Caco-2 (cell line): ENCODE measurements at places on chromosomes 1 and 21. TPM values are rescaled to one million over a fixed set of nuclear protein-coding genes. Genes with fewer than 3 reads are reported as not detected.
A peak's percentile ranks its signal among the peaks of the same experiment; 100 is the strongest.

GPR137B gene
- 5.5 and 5.9 TPM in 2 replicates for total RNA-seq

DNA sequence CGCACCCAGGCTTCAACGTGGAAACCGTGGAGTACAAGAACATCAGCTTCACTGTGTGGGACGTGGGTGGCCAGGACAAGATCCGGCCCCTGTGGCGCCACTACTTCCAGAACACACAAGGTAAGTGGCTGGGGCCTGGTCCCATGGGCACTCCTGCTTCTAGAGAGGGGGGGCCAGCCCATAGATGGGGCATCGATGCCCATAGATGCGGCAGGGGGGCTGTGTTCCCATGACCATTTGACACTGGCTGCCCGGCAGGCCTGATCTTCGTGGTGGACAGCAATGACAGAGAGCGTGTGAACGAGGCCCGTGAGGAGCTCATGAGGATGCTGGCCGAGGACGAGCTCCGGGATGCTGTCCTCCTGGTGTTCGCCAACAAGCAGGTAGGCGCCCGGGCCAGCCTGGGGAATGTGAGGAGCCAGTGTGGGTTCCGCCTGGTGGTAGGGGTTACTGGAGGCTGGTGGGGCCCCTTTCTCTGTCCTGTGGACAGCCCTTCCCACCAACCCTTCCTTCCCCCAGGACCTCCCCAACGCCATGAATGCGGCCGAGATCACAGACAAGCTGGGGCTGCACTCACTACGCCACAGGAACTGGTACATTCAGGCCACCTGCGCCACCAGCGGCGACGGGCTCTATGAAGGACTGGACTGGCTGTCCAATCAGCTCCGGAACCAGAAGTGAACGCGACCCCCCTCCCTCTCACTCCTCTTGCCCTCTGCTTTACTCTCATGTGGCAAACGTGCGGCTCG lies 5.6 kb downstream of the C1orf35 start:
- DNase-seq = peak; percentile 30
- peaks cover 16% of the 10 kb centered on the region for H3K4me1 ChIP-seq
- H3K36me3 ChIP-seq = peaks cover 9% of the 10 kb centered on the region
- no peak overlapping the region for H3K27ac ChIP-seq

DNA sequence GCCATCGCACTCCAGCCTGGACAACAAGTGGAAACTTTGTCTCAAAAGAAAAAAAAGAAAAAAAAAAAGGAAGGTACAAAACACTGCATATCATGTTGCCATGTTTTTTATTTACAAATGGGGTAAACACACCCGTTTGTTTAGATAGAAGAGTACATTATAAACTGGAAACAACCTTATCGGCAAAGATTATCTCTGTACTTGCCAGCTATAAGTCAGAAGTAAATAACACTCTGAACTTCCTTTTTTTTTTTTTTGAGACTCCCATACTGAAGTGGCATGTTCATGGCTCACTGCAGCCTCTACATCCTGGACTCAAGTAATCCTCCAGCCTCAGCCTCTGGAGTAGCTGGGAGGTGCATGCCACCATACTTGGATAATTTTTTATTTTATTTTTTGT lies 21.9 kb downstream of the USP48 start:
- H3K4me3 ChIP-seq = no peak overlapping the region
- DNase-seq = no peak
- no peak overlapping the region for H3K27ac ChIP-seq
- no peaks in the 10 kb centered on the region for H3K4me1 ChIP-seq
- H3K36me3 ChIP-seq = no peaks in the 10 kb centered on the region

- no peak overlapping the region for H3K27ac ChIP-seq
- H3K4me1 ChIP-seq = no peaks in the 10 kb centered on the region
- DNase-seq = no peak
- no peaks in the 10 kb centered on the region for H3K36me3 ChIP-seq
- H3K27me3 ChIP-seq = no peaks in the 10 kb centered on the region
- H3K4me3 ChIP-seq = no peak overlapping the region
Observed at GRCh38 chr1:22886211-22886610, 86.5 kb downstream of the LACTBL1 start.

GRCh38 chr1:84164161-84164560 lies 20.1 kb downstream of the PRKACB start:
- H3K4me3 ChIP-seq = no peak overlapping the region
- no peaks in the 10 kb centered on the region for H3K36me3 ChIP-seq
- no peaks in the 10 kb centered on the region for H3K27me3 ChIP-seq
- H3K27ac ChIP-seq = no peak overlapping the region
- no peak for DNase-seq
- no peaks in the 10 kb centered on the region for H3K4me1 ChIP-seq
